Stimulated activated CD8-positive, alpha-beta memory T cell treated with anti-CD3 and anti-CD28 coated beads, Interleukin-12 subunit alpha, Interleukin-12 subunit beta, amount 100 ng/mL, for 4 hours (primary cell): ENCODE measurements at places on chromosomes 12 and 14.
A peak's percentile ranks its signal among the peaks of the same experiment; 100 is the strongest.

- DNase-seq, result no peak
Measured at GRCh38 chr14:96198430-96199130, 6.1 kb upstream of the BDKRB2 start.

DNA sequence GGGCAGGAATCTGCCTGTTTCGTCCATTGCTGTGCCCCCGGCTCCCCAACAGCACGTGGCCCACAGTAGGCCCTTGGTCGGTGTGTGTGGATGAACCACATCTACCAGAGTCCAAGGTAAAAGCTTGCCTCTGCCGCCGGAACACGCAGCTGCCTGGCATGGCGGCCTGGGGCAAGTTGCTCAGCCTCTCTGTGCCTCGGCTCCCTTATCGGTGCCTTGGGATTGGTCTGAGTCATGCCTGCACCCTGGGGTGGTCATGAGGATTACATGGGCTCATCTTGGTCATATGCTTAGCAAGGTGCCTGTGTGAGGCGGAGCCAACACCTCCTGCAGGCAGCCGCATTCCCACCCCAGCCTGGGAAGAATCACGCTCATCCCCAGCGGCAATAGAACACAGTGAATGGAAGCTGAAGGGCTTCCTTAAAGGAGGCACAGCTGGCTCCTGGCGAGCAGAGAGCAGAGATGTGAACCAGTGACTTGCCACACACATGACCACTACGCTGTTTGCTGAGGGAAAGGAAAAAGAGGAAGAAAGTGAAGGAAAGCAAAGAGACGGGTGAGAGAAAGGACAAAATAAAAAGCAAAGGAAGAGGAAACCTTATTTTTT, 5.5 kb upstream of the SCARB1 start:
- no peak for DNase-seq

DNA sequence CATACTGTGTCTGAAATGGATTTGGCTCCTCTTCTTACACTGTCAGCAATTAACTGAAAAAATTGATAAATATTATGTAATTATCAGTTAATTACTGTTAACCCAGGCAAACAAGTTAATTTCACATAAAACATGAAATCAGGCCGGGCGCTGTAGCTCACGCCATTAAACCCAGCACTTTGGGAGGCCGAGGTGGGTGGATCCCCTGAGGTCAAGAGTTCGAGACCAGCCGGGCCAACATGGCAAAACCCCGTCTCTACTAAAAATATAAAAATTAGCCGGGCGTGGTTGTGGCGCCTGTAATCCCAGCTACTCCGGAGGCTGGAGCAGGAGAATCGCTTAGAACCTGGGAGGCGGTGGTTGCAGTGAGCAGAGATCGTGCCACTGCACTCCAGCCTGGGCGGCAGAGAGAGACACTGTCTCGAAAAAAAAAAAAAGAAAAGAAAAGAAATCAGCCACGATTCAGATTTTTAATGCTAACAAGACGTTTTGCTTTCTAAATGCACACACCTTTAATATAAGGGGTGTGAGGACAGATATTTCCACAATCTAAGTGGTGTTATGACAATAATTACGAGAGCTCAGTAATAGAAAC, 473 bp upstream of the TMEM19 start:
- no peak for DNase-seq

DNA sequence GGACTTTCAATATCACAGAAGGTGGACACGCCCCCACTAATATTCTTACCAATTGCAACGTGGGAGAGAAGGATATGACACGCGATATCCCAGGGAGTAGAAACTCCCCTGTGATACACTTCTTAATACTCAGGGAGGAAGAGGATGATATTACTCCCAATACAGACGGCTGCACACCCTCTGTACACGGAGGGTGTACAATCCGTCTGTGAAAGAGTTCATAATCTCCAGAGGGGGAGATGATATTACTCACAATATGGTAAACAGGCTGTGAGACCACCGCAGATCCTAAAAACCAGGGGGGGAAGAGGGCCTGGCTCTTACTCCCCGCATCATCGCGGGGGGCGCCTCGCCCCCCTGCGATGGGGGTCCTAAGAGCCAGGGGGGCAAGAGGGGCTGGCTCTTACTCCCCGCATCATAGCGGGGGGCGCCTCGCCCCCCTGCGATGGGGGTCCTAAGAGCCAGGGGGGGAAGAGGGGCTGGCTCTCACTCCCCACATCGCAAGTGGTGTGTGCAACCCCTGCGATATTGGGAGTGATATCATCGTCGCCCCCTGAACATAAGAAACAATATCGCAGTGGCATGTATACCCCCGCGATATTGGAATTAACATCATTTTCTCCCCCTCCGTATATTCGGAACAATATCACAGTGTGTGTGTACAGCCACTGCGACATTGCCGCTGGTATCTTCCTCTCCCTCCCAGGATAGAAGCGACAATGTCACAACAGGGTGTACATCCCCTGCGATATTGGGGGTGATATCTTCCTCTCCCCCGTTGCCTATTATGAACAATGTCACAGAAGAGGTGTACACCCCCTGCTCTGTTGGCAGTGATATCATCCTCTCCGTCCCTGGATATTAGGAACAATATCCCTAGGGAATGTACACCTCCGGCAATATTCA, 8.9 kb upstream of the CLEC6A start:
- DNase-seq, result no peak

DNA sequence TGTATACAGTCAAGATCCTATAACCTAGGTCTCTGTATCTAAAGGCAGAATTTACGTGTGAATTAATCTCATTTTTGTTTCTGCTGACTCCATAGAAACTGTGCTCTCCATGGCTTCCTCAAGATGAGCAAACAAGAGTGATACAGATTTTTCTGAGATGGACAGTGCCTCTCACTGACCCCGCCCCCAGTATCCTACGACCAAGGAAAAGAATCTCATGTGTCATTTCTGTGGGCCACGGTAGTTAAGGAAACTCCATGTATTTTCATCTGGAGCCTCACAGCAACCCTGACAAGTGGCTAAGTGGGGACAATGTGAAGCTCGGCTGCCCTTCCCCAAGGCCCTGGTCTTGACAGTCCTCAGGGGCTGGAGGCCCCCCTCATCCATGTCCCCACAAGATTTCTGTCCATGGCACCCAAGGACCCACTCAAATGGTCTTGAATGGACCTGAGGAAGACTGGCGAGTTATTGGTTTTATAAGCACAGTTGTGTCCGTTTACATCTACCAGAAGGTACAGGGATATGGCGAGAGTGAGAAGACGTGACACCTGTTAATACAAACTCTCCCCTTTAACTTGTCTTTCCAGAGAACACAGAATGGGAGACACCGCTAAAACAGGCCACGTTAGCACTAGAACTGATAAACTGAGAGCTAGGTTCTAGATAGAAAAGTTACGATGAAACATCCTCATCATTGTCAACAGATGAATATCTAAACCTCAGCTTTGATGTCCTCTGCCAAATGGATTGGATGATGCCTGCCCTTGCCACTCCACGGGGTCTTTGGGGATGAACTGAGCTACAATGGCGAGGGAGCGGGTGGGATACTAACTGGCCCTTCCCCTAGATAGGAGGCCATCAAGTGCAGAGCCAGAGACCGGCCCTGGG, 108.4 kb upstream of the EGLN3 start:
- DNase-seq, result no peak

DNA sequence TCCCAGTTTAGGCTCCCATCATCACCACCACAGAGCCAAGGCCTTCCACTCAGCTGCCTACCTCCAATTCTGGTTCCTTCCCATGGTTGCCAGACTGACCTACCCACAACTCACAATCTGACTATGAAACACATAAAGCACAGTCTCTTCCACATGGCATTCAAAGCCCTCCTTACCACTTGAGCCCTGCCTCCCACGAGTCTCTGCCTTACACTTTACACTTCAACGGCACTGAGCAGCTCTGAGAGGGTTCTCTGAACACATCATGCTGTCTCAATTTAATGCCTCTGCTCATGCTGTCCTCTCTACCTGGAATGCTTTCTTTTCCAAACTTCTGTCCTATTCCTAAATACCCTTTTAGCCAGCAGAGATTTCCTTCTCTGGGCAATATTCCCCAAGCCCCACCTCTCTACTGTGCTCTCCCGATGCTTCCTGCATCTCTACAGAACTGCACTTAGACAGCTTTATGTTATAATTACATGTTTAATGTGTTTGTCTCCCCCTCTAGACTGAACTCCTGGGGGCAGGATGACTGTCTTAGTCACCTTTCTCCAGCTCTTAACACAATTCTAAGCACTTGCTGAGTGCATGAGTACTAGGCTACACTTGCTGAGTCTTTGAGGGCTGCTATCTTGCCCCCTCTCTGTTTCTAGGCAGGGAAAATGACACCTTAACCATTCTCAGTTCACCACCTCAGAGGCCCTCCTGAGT, 23.5 kb downstream of the FMNL3 start:
- no peak for DNase-seq

- DNase-seq, result no peak
Measured at GRCh38 chr12:89211456-89211855, 140.8 kb downstream of the DUSP6 start.

DNA sequence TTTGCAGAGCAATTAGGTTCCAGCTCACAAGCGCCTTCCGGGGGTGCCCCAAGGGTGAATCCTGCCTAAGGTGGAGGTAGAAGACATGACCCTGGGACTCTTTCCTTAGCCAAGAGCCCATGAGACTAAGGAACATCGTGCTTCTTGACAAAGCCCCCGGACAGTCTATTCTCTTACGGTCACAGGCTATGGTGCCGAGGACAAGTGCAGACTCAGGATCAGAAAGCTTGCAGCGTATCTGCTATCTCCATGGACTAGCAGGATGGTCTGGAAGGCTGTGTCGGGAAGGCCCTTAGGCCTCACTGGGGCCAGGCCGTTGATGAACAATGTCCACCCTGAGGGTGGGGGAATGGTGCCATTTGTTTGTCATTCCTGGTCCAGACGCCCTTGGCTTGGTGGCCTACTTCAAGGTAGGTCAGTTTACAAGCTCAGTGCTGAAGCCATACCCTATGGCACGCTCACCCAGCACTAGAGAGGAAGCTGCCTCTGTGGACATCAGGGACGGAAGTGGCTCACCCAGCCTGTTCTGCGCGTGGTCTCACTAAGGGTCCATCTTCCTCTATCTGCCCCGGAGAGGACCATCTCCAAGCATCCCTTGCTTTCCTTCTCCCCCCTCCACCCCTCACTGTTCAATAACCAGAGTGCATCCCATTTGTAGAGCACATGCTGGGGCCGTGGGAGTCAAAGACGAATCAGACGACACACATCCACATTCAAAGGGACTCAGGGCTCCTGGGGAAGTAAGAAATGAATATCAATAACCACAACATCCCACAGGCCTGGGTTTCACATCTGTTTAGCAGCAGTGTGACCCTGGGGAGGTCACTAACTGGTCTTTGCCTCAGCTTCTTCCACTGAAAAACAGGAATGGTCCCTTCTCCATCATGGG, 45.0 kb upstream of the IQSEC3 start:
- no peak for DNase-seq

- no peak for DNase-seq
Measured at GRCh38 chr12:21528953-21529352, 2.9 kb downstream of the SPX start.

GRCh38 chr12:106171117-106171750, 32.5 kb upstream of the NUAK1 start:
- no peak for DNase-seq

- DNase-seq, result peak; percentile 31
Measured at GRCh38 chr14:93994919-93995682, 2.0 kb upstream of the CCDC197 start.

DNA sequence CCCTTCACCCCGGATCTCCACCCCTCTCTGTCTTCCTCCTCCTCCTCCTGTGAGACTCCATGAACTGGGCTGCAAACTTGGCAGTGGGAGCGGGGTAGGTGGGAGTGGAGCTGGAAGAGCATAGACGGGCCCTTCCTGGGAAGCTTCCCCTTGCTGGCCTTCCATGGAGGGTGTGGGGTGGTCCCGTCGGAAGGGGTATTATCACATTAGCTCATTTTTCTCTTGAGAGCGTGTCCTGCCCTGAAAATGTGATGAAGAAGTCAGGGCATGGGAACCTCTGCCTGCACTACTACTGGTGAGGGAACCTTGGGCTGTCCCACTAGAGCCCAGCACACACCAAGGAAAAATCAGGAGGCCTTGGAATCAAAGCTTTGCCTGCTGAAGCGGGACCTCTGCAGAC, 66.5 kb downstream of the CACNA1C start:
- DNase-seq, result no peak

- DNase-seq, result no peak
Measured at GRCh38 chr12:82109243-82109642, 248.9 kb downstream of the CCDC59 start.

DNA sequence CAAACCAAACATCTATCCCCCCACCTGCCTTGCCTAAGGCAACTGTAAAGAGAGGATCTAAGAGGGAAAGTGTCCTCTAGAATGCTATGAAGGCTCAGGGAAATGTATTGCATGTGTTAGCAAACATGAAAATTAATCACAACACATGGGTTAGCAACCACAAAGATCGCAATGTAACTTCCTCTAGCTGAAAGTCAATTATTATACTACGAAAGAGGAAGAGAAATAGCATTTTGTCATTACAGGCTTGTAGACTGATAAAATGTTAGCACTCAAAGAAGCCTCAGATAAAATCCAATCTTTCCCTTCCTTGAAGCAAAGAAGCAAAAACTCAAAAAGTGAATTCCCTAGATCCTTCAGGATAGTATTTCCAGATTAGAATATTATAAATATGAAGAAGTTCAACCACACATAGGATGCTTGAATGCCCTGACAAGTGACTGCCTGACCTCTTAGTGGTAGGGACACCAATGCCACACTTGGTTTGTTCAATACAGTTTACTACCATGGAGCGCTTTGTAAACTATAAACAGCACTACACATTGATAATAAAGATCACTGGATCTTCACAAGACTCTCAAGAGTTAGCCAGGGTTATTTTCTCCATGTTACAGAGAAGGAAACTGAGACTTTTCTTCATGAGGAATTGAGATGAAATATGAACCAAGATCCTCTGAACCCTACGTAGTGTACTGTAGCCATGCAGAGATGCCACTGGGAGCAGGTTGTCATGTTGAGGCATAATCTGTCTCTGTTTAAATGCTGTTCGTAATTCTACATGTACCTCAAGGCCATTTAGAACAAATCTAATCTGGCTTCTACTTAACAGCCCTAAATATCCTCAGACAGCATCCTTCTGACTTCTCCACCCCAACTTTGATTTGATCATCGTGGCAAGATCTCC, 100.7 kb downstream of the ITPR2 start:
- no peak for DNase-seq

DNA sequence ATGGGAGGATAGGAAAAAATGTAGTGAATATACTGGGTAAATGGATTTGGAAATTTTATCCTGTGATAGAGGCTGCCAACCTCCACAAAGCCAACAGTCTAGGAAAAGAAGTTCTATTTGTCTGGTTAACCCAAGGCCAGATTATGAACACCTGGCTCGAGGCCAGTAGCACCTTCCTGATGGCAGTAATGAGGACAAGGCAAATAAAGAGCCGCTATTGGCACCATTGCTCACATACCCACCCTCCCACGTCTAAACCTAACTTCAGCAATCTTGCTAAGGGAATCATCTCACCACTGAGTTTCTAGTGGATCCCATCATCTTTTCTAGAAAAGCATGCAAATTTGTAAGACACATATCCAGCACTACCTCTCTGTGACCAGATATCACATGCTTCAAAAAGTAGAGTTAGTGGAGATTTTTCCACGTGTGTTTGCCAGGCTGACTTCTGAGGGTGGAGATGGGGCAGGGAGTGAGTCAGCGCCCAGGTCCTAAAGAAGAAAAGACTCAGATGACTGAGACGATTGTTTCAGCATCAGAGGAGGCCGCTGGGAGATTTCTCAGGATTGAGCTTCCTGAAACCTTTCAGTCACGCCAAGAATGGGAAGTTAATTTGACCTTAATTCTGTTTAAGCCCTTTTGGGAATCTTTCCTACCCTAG, 362.9 kb downstream of the EMP1 start:
- DNase-seq, result no peak
